Stimulated activated CD8-positive, alpha-beta memory T cell treated with anti-CD3 and anti-CD28 coated beads, Interleukin-4, amount 100 ng/mL, for 4 hours (primary cell): ENCODE measurements at places on chromosomes 11 and 22.

GRCh38 chr11:31702966-31703365, 108.2 kb downstream of the PAX6 start:
- no peak for DNase-seq

GRCh38 chr22:41544671-41545476, 604 bp upstream of the POLR3H start:
- no peak for DNase-seq

GRCh38 chr22:28647216-28647615, 32.4 kb downstream of the TTC28 start:
- no peak for DNase-seq

DNA sequence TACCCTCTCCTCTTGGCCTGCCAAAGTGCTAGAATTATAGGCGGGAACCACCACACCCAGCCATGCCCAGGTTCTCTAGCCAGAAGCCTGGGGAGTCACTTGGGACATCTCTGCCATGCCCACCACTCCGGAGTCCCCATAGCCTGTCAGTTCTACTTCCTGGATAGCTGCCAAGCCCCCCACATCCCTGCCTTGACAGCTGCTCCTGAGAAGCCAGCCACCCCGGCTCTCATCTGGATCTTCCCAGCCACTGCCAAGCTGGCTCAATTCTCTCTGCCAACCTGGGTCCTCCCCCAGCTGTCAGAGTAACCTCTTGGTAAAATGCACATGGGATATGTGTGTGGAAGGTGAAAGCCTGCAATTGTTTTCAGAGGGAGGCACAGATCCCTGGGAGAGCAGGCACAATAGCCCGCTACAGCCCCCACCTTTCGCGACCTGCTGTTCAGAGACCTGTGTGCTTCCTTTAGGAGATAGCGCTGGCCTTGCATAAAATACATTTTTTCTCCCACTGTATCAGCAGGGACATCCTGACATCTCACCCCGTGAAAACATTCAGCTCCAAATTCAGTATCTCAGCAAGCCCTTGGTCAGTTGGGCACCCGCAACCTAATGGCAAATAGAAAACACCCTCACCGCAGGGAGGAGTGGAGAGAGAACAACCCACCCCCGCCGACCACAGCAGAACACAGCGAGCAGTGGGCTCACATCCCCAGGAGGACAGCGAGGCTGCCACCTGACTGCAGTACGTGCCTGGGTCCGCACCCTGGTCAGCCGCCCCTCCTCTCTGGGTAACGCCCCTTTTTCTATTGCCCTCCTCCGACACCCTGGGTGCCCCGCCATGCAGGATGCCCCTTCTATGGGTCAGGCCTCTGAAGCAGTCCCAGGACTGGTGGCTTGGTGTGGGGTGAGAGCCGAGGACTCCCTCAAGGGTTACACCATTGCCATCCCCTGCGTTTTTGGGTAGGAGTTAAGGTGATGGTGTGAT, 1342.2 kb downstream of the BRD1 start:
- DNase-seq = no peak
